ENCODE measurements at places on chromosomes 2 and 18.

- no peak for DNase-seq
Measured at GRCh38 chr2:221143231-221143630, 428.9 kb downstream of the EPHA4 start.

GRCh38 chr2:37489041-37489456 lies 144.6 kb downstream of the QPCT start:
- DNase-seq, result no peak

DNA sequence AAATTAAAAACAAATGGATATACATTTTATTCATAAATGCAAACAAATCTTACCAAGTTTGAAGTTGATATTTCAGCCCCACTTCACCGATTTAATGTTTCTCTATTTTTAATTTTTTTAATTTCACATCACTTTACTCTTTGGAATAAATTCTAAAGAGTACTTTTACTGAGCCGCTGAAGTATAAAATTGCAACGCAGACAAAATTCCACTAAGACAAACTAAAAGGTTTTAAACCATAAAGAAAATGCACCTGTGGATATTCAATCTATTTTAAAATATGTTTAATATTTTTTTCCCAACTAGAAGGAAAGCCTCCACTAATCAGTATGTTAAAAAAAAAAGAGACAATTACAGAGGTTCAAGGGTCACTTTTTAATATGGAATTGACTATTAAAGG lies 1073.9 kb upstream of the CRIM1 start:
- DNase-seq, result no peak

- no peak for DNase-seq
Measured at GRCh38 chr2:58640042-58640441, 398.9 kb upstream of the FANCL start.
